ENCODE measurements at places on chromosomes 5 and 9.

- no peak for DNase-seq
Measured at GRCh38 chr5:135743181-135743580, 91.3 kb upstream of the SLC25A48 start.

- peak; percentile 26 for DNase-seq
Measured at GRCh38 chr5:56900858-56901578, 8.4 kb upstream of the SETD9 start.

- no peak for DNase-seq
Measured at GRCh38 chr5:177972613-177973012, 23.4 kb downstream of the PROP1 start.

- DNase-seq, result no peak
Measured at GRCh38 chr5:72508241-72509170, 1.3 kb upstream of the ZNF366 start.

DNA sequence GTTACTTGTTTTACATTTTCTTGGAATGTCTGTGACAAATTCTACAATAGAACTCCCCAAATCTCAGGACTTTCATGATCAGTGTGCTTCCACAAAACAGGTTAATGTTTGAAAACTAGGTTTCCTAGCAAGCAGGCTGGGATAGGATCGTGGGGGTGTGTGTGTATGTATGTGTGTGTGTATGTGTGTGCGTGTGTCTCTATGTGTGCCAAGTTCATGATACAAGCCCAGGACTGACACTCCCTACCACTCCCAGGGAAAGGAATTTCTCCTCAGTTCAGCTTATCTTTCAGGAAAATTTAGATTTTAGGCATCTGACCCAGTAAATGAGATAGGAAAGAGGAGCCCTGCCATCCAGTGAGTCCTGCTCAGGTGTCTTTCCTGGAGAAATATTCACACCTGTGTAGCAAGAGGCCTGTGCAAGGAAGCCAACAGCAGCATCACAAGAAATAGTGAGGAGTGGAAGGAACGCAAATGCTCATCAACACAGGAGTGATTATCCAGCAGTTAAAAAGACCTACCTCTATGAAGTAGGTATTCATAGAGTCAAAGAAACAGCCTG is 13.8 kb upstream of the ABLIM3 start:
- no peak for DNase-seq

GRCh38 chr9:14941501-14942405 is 31.5 kb upstream of the FREM1 start:
- DNase-seq, result no peak

GRCh38 chr9:110050925-110051355 is 157.0 kb downstream of the C9orf152 start:
- no peak for DNase-seq

DNA sequence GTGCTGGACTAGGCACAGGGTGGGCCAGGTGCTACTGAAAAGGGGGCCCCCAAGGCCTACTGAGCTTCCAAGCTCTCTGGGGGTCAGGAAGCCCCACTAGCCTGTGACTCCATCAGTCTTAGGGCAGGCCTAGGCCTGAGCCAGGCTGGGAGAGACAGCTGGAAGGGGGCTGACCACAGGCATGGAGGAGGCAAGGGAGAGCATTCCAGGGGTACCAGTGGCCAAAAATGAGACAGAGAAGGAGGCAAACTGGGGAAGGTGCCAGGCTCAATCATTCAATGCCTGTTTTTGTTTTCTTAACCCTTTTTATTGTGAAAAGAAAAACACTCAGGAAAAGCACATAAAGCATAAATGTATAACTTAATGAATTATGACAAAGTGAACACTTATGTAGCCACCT is 26.2 kb upstream of the TCF7 start:
- no peak for DNase-seq

DNA sequence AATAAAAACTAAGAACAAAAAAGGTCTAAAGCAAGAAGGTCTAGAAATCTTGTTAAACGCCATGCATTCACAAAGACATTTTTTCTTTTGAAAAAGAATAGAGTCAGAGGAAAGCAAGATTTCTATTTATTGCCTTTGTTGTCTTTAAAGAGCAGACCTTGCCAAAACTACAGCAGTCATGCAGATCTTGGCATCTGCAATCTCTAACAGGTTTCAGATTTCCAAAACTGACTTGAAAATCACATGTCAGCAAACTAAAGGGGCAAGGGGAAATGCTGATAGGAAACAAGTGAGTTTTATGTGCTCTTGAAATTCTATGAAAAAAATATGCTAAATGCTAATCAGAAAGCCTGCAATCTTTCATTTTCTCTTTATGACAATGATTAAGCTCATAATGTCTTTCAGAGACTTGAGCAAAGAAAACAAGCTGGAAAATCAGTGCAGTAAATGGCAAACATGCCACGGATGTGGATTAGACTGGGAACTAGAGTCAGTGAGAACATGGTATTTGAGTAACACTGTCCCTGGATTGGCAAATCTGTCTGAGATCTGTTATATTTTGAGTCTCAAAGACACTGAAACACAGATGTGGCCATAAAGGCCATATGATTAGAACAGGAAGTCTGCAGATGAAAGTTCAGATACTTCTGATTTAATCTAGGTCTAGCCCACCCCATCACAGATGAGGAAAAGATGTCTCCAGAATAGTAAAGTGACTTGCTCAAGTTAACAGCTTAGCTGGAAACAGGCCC is 361.4 kb upstream of the RPS23 start:
- DNase-seq, result peak; percentile 5

DNA sequence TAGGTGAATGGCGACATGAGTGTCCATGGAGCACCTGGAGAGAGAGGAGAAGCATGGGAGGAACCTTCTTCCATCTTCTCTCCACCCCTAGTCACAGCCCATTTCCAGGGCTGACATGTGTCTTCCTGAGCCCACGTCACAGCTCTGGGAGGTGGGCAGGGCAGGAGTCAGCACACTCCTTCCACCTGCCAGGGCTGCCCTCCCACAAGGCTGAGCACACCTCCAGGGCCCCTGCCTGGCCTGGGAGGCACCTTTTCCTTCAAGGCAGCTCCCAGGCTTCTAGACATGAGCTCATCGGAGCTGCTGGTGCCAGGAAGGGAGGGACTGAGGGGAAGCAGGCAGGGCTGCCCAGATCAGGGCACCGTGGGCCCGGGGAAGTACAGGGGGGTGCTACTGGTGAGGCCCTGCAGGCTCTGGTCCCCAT is 13.6 kb upstream of the SYNPO start:
- DNase-seq, result no peak

DNA sequence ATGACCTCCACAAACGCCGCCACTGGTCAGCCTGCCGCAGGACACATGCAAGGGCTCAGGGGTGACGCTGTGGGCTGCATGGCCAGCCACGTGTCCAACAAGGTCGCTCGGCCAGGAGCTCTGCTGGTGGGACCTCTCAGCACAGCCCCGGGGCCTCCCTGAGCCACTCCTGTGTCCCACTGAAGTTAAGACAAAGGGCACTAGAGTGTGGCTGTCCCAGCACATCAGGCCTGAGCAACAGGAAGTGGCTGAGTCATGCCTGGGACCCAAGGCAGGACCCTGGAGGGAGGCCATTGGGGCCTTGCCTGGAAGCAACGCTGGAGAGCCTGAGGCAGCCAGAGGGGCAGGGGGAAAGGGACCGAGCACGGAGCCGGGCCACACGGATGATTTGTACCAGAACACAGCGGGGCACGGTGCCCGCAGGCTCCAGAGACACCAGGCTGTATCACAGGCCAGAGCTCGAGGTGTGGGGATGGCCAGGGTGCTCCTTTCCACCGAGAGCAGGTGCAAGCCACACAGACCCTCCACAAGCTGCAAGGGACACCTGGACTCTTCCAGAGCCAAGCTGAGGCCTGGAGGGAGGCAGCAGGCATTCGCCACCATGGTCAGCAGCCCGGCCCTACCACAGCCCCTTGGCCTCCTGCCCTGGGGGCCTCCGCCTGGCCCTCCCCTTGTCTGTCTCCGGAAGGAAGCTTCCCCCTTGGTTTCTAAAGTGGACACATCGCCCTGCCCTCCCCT is 6.5 kb upstream of the TMEM210 start:
- no peak for DNase-seq

DNA sequence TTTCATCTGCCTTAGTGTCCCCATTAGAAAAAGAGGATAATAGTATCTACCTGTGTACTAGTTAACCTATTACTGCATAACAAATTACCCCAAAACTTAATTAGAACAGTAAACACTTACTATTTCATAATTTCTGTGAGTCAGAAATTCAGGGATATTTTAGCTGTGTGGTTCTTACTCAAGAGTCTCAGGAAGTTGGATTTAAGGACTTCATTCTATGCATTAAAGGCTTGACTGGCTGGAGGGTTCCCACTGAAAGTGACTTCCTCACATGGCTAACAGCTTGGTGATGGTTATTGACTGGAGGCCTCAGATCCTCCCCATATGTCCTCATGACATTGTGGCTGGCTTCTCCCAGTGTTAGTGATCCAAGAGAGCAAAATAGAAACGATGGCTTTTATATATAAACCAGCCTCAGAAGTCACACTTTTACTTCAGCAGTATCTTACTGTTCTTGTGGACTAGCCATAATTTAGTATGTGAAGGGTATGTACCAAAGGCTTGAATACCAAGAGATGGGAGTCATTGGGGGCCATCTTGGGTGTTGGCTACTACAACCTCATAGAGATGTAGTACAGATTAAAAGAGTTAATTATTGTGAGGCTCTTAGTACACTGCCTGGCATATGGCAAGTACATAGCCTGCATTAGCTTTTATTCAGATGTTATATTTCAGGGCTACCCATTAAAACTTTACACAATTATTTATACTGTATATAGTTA is 9.9 kb downstream of the RAD23B start:
- no peak for DNase-seq

DNA sequence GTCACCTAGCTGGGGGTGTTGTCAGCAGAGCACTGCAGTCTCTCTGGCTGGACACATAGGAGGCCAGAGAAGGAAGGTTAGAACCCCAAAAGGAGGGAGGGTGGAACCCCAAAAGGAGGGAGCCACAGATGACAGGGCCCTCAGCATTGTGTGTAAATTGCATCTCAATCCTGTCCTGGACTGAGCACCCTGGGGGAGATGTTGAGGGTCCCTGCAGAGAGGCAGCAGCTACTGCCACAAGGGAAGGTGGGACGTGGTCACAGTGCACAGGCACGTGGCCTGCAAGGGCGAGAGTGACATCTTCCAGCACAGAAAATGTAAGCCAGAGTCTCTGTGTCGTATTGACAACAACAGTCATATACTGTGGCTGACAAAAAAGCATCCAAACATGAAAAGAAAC is 36.5 kb upstream of the CEP72 start:
- no peak for DNase-seq

DNA sequence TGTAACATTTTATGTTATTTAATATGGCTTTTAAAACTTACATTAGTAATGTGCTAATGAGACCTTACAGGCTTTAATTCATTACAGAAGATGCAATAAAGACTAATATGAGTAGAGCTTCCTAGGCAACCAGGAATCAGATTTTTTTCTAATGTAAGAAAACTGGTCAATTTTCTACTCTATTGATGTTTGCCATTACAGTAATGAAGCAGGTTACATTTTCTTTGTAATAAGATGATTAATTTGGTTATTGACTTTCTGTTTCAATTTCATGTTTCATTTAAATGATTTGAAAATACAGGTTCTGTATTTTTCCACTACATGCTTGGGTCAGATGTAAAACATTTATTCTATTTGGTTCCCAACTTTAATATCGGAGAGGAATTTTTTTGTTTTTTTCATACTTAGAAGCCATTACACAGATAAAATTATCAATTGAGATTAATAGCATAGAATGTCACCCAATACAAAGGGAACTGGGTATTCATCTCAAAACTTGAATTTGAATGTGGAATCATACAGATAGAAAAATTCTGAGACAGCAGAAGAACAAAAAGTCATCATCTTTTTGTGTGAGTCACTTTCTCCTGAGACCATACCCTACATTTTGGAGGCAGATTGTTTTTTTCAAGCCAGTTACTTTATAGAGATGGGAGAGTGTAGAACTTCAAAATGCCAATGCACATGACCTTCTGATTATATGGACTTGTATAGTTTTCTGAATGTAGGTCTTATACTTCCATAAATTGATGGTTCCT is 133.6 kb upstream of the HMHB1 start:
- DNase-seq, result no peak

DNA sequence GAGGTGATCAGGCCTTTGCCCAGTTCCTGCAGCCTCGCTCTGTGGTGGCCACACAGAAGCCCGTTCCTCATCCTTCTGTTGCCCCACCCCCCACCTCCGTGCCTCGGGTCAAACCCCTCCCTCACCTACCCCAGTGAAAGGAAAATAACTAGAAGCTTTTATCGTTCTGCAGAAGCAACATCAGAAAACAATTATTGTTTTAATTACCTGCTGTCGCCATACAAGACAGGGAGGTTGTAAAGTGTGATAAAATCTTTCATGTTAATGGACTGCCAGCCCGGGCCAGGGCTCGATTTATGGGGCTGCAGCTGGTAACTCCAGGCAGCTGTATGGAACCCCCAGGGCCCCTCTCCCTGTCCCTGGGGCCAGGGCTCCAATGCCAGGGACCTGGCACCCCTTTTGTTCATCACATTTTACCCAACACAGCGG is 20.6 kb downstream of the UNC5A start:
- DNase-seq, result no peak

DNA sequence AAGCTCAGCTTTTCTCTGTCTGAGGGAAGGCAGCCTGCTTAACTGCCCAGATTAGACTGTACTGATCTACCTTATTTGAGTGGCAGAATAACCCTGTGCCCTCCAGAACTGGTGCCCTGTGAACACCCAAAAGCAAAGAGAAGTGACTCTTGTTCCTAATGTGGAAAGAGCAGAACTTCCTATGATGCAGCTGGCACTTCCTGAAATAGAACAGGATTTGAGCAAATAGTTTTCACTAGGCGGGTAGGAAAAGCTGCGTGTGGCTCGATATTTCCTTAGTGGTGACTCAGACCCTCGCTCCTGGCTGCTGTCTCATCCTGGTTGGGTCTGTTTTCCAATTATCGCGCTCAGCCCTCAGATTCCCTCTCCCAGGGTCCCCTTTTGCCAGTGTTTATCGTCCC is 89.9 kb downstream of the SH3TC2 start:
- DNase-seq, result peak; percentile 62

DNA sequence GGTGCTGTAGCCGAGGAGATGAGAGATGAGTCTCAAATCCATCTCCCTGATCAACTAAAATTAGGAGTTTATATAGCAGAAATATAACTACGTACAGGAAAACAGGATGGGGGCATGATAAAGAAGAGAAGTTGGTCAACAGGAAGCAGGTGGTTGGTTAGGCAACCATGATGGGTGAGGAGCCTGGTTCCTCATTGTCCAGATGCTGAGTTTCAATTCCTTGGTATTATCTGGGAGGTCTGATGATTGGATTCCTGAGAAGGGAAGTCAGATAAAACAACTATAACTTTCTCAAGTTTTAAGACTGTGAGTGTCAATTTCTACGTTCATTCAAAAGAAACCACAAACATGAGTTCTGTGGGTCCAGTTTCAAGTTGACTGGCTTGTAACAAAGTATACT is 323.9 kb downstream of the MTRR start:
- DNase-seq, result no peak

- no peak for DNase-seq
Measured at GRCh38 chr5:160970605-160971191, 118.7 kb upstream of the ATP10B start.
